Stimulated activated CD4-positive, alpha-beta T cell treated with anti-CD3 and anti-CD28 coated beads, TNF-alpha, amount 100 ng/mL, for 48 hours (primary cell): ENCODE measurements at places on chromosomes 11 and 22.

GRCh38 chr22:42202669-42203068, 67.8 kb downstream of the TCF20 start:
- DNase-seq = peak; percentile 32

DNA sequence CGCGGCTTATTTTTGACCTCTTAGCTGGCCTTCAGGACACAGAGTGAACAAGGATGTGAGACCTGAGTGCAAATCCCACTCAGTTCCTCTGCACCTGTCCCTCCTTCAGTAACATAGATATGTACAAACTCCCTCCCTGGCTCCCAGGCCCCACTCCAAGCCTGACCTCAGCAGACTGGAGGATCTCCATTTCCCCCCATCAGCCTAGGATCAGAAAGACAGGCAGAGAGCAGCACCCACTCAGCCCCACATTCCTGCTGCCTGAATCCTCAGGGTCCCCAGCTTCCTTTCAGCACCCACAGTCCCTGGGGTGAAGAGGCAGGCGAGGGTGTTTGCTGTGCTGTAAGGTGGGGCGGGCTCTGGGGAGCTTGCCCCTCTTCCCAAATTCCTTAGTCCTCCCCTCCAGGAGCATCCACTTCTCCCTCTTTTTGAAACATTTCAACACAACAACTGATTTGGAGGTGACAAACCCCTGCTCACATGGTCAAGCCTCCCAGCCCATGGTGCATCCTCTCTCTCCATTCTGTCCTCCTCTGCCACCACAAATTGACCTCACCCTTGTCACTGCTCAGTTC, 151.1 kb downstream of the FEZ1 start:
- no peak for DNase-seq

GRCh38 chr11:28808771-28809170, 700.6 kb downstream of the METTL15 start:
- DNase-seq = no peak

- DNase-seq = no peak
Measured at GRCh38 chr11:5204787-5205186, 4.3 kb upstream of the OR51V1 start.

DNA sequence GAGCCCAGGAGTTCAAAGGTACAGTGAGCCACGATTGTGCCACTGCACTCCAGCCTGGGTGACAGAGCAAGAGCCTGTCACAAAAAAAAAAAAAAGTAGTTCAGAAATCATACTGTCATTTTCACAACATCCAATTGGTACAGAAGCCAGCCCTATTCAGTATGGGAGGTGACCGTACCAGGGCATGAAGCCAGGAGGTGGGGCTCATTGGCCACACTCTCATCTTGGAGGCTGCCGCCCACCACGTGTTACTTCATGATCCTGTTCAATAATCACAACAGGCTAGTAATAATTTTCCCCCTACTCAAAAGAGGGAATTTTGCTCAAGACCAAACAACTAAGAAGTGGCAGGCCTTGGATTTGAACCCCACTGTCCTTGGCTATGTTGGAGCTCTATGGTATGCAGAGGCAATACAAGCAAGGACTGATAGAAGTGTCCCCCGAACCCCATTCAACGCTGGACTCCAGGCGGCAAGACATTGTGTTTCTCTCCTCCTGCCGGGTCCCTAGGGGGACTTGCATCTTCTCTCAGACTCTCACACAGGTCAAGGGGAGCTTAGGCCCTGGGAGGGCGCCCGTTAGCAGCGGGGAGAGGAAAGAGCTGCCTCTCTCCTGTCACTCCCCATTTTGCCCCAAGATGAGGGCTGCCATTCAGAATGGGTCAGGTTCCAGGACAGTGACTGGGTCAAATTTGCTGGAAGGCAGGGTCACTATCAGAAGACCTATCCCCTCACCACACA, 40.2 kb upstream of the EMID1 start:
- DNase-seq = no peak

DNA sequence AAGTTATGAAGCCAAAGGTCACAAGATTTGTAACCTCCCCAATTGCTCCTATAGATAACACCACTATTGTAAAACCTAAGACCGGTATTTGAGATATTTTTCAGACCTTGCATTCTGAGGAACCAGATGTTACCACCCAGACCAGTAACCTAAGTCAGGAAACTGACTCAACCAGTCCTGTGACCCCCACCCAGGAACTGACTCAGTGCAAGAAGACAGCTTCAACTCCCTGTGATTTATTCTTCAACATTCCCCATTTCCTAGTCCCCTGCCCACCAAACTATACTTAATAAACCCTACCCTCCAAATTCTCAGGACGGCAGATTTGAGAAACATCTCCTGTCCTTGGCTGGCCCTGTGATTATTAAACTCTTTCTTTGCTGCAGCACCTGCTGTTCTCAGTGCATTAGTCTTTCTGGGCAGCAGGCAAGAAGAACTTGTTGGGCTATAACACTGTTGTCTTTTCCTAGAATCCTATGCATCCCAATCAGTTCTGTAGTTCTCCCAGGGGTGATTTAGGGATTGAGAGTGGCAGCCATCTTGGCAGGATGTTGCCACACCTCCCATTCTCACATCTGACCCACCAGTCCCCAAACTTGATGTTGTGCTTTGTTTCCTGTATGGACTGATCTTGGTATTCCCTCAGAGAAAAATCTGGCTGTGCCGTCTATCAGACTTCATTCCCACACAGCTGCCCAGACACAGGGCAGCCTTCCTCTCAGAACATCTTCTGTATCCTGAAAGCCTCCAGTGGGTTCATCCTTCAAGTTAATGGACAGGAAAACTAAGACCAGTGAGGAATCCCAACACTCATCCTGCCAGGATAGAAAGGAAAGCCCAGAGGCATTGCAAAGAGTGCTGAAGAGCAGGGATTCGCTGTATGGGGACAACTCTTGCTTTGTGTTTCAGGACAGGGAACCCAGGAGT, 104.0 kb downstream of the PDE2A start:
- no peak for DNase-seq

- no peak for DNase-seq
Measured at GRCh38 chr11:104096900-104097299, 60.5 kb downstream of the DDI1 start.

GRCh38 chr22:39207141-39208012, 37.4 kb downstream of the PDGFB start:
- DNase-seq = no peak
